SJCRH30 (cell line): ENCODE measurements at places on chromosomes 13 and 19. TPM values are rescaled to one million over a fixed set of nuclear protein-coding genes. Genes with fewer than 3 reads are reported as not detected.
A peak's percentile ranks its signal among the peaks of the same experiment; 100 is the strongest.

Gene ZNF536
- total RNA-seq, result 14.2 and 15.2 TPM in 2 replicates

Gene PPM1N
- total RNA-seq, result 1.0 and 1.4 TPM in 2 replicates

Gene GAMT
- total RNA-seq, result 13.7 and 15.2 TPM in 2 replicates

Gene CYP2A7
- total RNA-seq, result not detected in 2 replicates

Gene EDNRB
- total RNA-seq, result 0.12 and 0.15 TPM in 2 replicates

Gene OR7G3
- not detected in 2 replicates for total RNA-seq

GRCh38 chr19:18183529-18183928 lies 9.5 kb upstream of the MPV17L2 start:
- H3K4me3 ChIP-seq, result no peak overlapping the region
- no peaks in the 10 kb centered on the region for H3K4me1 ChIP-seq
- peaks cover 33% of the 10 kb centered on the region for H3K27me3 ChIP-seq
- H3K36me3 ChIP-seq, result no peaks in the 10 kb centered on the region
- DNase-seq, result no peak

DNA sequence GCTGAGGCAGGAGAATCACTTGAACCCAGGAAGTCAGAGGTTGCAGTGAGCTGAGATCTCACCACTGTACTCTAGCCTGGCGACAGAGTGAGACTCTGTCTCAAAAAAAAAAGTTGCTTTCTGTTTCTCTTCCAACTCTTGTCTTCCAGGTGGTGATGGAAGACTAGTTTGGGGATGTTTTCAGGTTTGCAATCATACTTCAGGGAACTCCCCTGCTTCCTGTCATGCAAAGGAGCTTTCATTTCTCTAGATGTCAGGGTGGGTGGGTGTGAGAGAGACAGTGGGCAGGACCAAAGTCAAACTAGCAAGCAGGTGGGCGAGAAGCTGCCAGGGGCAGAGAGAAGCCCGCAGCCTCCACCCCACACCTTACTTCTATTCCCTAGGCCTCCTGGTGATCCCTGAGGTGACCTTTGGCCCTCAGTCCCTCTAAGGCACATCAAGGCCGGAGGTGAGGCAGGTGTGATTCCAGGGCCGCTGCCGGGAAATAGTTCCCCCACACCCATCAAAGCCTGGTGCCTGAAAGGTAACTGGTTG lies 25.7 kb downstream of the CCNE1 start:
- no peak overlapping the region for H3K4me3 ChIP-seq
- no peaks in the 10 kb centered on the region for H3K36me3 ChIP-seq
- DNase-seq, result no peak
- peaks cover 25% of the 10 kb centered on the region for H3K4me1 ChIP-seq
- H3K27ac ChIP-seq, result no peak overlapping the region
- H3K27me3 ChIP-seq, result no peaks in the 10 kb centered on the region

DNA sequence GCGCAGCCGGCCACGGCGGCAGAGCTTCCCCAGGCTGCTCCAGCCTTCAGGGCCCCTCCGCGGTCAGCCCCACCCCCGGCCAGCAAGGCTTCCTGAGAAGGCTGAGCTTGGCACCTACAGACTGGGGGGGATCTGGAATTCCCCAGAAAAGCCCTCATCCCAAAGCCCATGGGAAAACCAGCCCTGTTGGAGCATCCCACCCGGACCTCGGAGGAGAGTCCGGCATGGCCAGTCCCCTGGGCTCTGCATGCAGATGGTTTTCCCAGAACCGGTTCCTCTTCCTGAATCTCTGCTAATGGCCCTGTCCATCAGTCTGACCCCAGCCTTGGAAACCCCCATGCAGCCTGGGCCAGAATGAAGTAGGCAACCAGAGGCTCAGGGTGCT lies 10.3 kb downstream of the RASA3 start:
- peaks cover 12% of the 10 kb centered on the region for H3K4me1 ChIP-seq
- H3K27me3 ChIP-seq, result no peaks in the 10 kb centered on the region
- H3K4me3 ChIP-seq, result no peak overlapping the region
- H3K27ac ChIP-seq, result no peak overlapping the region
- no peaks in the 10 kb centered on the region for H3K36me3 ChIP-seq

DNA sequence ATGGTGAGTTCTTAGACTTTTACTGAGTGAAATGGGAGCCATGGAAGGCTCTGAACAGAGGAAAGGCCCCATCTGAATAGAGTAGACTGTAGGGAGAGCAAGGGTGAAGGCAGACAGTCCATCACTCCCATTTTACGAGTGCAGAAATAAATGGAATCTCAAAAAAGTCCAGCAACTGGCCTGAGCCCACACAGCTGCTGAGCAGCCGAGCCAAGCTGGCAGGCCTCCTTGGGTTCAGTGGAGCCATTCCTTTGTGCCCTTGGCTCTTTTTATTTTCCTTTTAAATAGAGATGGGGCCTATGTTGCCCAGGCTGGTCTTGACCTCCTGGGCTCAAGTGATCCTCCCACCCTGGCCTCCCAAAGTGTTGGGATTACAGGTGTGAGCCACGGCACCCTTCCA lies 1.0 kb upstream of the MYH14 start:
- H3K4me3 ChIP-seq, result no peak overlapping the region; the same call in 1 of the 2 replicates
- H3K27ac ChIP-seq, result peak overlapping the region; percentile 60; the same call in 1 of the 2 replicates

- H3K4me3 ChIP-seq, result no peak overlapping the region
- DNase-seq, result no peak
- H3K27me3 ChIP-seq, result no peaks in the 10 kb centered on the region
- no peak overlapping the region for H3K27ac ChIP-seq
- H3K36me3 ChIP-seq, result no peaks in the 10 kb centered on the region
Observed at GRCh38 chr13:29810145-29810742, 40.2 kb downstream of the UBL3 start.

DNA sequence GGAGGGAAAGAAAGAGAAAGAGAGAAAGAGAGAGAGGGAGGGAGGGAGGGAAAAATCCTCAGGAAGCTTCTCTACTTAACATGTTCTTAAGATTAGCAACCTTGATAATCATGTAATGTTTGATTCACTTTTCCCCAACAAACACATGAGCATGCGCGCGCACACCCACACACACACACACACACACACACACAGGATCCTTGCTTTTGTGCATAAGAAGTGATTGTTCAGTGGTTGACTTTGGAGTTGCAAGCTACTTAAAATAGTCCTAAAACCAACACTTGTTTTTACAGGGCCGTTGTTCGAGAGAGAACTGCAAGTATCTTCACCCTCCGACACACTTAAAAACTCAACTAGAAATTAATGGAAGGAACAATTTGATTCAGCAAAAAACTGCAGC lies 100.0 kb upstream of the RAP2A start:
- peaks cover 2% of the 10 kb centered on the region for H3K4me1 ChIP-seq
- DNase-seq, result no peak
- H3K36me3 ChIP-seq, result peaks cover 4% of the 10 kb centered on the region
- H3K27me3 ChIP-seq, result no peaks in the 10 kb centered on the region
- no peak overlapping the region for H3K4me3 ChIP-seq

DNA sequence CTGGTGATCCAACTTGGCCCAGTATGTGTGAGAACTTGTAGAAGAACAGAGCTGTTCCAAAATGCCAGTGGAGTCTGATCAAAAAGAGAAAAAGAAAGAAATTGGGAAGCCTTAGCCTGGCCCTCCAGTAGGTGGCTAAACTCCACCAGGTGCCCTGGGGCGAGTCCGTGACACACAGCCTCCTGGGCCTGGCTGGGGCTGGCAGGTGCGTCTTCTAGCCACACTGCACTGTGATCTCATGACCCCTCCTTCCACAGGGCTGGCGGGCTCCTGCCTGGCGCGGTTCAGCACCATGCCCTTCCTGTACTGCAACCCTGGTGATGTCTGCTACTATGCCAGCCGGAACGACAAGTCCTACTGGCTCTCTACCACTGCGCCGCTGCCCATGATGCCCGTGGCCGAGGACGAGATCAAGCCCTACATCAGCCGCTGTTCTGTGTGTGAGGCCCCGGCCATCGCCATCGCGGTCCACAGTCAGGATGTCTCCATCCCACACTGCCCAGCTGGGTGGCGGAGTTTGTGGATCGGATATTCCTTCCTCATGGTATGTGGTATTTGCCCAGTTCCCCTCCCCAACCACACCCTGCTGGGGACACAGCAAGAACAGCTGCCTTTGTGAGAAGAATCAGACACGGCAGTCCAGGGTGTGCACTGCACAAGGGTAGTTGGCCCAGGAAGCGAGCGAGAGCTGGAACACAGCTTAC lies 53.7 kb downstream of the RAB20 start:
- no peak overlapping the region for H3K27ac ChIP-seq
- DNase-seq, result no peak
- H3K36me3 ChIP-seq, result peaks cover 62% of the 10 kb centered on the region
- H3K27me3 ChIP-seq, result no peaks in the 10 kb centered on the region

DNA sequence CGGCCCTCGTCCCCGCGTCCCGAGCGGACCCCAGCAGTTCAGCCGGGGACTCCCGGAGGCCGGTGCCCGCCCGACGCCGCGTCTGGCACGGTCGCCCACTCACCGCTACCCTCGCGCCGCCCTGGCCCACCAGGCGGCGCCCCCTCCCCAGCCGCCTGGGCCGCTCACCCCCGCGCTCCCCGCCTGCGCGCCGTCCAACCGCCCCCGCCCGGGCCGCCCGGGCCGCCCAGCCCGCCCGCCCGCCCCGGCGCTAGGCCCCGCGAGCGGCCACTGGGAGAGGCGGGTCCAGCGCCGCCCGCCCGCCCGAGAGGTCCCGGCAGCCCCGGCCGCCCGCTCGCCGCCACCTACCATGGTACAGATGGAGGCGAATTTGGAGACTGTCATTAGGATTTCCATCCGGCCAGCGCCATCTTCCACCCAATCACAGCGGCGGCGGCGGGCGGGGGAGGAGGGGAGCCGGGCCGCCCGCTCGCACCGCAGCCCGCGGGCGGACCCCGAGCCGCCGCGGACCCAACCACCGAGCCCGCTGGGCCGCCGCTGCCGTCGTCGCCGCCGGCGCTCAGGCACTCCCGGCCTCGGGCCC lies at the start of gene USP12:
Gene USP12 (minus strand): TSS at position 568 of the 583 bp plus-strand sequence. CDS start 172 bp downstream, at position 396.
- peak within 1 kb of the TSS; percentile 78 for H3K4me3 ChIP-seq
- no peaks in the 10 kb centered on the region for H3K36me3 ChIP-seq
- H3K27ac ChIP-seq, result peak within 1 kb of the TSS; percentile 26; the same call in 1 of the 2 replicates

GRCh38 chr13:31433207-31433606 lies 233.4 kb downstream of the B3GLCT start:
- H3K4me1 ChIP-seq, result no peaks in the 10 kb centered on the region
- no peak for DNase-seq
- H3K36me3 ChIP-seq, result no peaks in the 10 kb centered on the region
- H3K27me3 ChIP-seq, result no peaks in the 10 kb centered on the region
- no peak overlapping the region for H3K4me3 ChIP-seq

DNA sequence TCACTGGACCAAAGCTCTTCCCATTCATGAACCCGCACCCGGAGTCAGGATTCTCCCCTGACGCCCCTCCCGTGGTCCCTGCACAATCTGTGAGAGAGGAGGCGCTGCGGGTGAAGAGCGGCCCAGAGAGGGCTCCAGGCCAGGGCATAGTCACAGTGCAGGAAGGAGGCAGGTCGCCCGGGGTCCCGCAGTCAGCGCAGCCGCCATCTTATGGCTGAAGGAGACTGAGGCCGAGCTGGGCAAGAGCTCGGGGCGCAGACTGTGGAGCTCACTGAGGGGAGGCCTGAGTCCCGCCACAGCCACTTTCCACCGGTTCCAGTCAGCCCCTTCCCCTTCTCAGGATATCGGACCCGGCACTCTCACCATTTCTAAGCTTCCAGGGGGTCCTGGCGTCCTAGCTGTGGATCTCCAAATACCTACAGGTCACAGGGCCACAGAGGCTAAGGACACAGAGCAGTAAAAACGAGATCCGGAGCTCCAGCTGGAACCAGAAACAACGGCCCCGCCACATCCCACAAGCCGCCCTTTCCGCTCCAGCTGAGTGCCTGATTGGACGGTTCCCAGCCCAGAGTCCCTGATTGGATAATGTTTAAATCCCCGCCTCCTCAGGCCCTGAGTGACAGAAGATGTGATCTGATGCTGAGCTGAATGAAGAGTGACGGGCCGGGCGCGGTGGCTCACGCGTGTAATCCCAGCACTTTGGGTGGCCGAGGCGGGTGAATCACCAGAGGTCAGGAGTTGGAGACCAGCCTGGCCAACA lies at the start of gene ZNF99:
Gene ZNF99 (minus strand): TSS at position 501 of the 760 bp plus-strand sequence. CDS start 135 bp downstream, at position 366.
- H3K4me1 ChIP-seq, result no peaks in the 10 kb centered on the region
- no peaks in the 10 kb centered on the region for H3K36me3 ChIP-seq
- no peak within 1 kb of the TSS for H3K27ac ChIP-seq
- DNase-seq, result no peak
- H3K27me3 ChIP-seq, result no peaks in the 10 kb centered on the region
